Heart right ventricle (tissue), 16 donors: ENCODE measurements at places on chromosomes 1 and 21.
A peak's percentile ranks its signal among the peaks of the same experiment; 100 is the strongest.

DNA sequence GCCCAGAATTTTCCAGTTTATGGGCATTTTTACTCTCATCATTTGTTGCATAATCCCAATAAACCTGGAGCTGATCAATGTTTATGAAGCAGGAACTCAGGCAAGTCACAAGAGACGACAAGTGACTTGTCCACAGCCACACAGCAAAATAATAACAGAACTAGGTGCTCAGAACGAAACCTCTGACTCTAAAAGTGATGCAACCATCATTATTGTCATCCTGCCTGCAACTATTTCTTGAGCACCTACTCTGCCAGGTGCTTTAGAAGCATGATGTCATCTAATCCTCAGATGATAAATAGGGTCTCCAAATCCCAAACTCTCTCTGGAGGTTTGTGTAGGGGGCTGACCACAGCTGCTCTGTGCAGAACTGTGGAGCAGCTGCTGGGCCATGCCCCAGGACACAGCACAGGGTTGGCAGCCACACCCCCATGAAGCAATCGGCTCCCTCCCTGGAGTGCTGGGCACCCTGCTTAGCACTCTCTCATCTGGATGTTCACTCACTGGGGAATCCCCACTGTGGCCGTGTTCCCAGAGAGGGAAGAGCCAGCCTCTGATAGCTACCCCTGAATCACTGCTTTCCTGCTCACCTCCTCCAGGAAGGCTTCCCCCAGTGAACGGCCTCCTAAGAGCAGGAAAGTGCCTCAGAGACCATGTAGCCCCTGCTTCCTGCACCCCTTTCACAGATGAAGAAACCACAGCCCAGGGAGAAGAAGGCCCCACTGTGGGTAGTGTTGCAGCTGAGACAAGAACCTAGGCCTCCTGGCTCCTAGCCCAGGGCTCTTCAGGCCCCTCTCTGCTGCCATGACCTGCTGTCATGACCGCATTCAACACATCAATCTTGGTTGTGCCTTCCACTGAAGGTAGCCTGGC is 2.1 kb downstream of the TTC22 start:
- DNase-seq, result no peak

DNA sequence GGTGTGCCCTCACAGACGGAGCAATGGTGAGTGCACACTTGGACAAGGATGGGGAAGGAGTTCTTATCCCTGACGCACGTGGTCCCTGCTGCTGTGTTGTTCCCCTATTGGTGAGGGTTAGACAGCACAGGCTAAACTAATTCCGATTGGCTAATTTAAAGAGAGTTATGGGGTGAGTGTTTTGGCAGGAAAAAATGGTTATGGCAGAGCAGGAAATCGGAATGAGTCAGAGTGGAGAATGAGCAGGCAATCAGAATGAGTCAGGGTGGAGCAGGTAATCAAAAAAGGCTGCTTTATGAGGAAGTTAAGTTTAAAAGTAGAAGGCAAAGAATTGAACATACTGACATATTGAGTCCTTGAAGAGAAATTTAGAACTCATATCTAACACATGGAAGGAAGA is 100.5 kb downstream of the NGF start:
- DNase-seq, result no peak

DNA sequence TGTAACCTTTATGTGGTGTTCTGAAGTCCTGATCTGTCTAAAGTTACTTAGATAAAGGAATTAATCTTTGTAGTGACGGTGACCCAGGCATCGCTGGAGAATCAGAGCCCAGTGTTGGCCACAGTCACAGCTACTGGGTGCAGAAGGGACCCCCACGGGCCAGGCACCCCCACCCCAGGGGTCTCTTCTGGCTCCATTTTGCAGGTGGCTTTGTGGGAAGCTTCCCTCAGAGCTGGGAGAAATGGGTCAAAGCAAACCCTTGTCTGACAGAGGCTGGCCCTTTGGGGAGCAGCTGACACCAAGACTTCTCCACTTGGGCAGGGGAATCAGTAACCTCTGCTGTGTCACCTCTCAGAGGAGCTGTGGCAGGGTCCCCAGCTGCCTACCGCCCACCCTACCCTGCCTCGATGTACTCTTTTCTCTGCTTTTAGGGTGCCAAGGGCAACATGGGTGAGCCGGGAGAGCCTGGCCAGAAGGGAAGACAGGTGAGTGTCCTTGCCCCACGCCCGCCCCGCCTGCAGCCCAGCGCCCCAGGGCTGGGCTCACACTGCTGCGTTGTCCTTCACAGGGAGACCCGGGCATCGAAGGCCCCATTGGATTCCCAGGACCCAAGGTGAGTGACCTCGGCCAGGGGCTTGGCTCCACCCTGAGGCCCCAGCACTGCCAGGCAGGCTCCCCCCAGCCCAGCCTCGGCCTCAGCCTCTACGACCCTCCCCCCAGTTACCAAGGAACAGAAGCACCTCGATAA is 17.7 kb downstream of the COL6A2 start:
- peak; percentile 8 for DNase-seq

GRCh38 chr1:239184561-239185244 is 201.7 kb upstream of the CHRM3 start:
- no peak for DNase-seq

DNA sequence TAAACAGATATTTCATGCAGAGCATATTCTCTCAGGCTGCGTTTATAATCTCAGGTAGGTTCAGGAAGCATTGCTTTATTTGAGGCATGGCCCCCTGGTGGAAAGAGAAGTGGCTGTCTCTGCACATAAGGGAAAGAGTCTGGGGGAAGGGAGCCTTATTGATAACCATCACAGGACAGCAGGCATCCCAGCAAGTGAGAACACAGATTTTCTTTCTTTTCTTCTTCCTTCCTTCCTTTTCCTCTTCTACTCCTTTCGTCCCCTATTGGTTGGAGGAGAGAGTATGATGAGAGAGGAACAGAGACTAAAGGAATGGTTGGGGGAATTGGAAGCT is 21.9 kb downstream of the TSNAX start:
- DNase-seq, result no peak

GRCh38 chr1:24912376-24913273 is 17.5 kb downstream of the RUNX3 start:
- no peak for DNase-seq

DNA sequence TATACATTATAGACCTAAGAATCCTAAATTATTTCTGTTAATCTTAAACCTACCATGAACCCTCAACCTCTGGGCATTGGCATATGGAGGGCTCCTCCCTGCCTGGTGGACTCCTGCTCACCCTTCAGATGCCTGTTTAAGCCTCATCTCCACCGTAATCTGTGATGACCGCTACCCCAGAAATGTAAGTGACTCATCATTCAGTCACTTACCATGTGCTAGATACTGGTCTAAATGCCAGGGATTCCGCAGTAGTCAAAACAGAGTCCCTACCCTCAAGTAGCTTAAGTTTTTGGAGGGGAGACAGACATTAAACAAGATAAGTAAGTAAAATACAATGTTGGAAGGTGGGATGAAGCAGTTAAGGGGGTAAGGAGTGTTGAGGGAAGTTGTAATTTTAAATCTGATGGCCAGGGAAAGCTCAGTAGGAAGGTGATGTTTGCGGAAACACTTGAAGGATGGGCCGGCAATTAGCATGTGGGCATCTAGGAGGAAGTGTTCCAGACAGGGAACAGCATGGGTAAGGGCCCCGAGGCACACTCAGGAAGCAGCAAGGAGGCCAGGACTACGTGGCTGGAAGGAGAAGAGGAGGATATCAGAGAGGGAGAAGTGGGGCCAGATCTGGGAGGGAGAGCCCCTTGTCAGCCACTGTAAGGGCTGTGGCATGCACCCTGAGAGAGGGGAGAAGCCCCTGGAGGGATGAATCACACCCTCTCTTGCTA is 141.7 kb upstream of the HOOK1 start:
- DNase-seq, result no peak

DNA sequence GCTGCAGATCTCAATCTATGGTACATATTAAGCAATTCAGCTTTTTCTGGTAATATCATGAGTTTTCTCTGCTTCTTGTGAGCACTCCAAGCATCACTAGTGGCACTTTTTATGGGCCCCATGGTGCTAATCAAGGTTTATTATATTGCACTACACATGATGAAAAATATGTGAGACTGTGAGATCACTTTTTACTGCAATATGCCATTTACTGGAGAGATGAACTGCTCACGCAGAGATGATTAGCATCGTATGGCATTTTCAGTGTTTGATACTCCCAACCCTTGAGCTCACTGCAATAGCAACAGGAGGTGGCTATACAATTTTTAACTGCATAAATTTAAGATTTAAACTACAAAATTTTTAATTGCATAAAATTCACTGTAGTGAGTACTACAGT is 8.7 kb upstream of the KCNK1 start:
- no peak for DNase-seq

- no peak for DNase-seq
These were observed 38.2 kb upstream of the NID1 start for GRCh38 chr1:236103059-236103458.

DNA sequence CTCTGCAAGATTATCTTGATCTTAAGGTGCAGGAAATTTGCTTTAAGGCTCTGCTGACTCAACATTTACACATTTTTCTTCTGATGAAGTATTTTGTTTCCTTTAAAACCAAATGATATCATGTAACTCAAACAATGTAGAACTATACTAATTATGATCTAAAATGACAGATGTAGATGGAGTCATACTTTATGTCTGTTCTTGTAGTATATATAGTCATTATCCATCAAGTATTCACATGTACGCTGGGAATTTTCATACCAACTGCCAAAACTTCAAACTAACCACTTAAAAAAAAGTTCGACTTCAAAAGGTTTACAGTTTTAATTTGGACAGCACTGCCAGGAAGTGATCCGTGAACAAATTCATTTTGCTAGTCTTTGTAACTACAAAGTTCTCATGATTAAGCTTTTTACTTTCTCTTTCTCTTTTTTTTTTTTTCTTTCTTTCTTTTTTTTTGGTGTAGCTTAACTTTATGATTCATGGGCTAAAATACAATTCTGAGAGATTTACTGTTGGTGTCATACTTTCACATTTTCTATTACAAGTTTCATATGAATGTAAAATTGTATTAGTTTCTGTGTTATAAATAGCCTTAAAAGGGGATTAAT is 509.0 kb upstream of the CXADR start:
- no peak for DNase-seq

DNA sequence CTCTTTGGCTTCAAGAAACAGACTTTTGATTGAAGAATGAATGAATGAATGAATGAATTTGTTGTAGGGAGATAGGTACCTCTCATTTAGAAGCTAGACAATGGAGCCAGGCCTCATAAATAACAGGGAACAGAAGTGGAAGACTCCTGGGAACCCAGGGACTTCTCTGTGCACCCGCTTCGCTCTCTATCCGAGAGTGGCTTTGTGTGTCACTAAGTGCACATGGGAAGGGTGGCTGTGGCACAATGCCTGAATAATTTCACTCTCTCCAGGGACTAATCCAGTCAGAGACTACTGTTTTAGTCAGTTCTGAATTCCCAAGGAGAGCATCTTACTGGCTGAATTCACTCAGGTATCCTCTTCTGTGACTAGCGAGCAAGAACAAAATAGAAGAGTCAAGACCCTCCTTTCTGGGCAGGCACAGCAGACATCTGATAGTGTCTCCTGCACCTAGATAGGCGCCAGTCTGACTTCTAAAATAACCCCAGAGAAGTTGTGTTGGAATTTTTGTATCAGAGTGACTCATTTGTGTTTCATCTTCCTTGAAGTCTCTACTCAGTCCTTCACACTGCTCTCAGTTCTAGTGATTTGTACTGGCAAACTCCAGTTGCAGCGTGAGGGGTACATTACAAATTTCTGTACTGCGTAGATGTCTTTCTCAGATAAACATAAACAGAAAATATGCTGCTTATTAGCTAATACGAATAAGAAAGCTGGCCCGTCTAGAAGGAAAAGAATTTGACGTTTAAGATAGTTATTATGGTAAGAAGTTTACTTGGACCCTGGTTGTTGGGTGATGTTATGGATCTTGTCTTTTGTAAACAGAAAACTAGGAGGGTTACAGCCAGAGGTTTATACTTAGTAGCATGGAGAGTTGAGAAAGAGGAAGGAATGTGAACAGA is 34.0 kb downstream of the BACH1 start:
- DNase-seq, result no peak

- DNase-seq, result no peak
These were observed 17.9 kb downstream of the SFT2D2 start for GRCh38 chr1:168243636-168244212.

DNA sequence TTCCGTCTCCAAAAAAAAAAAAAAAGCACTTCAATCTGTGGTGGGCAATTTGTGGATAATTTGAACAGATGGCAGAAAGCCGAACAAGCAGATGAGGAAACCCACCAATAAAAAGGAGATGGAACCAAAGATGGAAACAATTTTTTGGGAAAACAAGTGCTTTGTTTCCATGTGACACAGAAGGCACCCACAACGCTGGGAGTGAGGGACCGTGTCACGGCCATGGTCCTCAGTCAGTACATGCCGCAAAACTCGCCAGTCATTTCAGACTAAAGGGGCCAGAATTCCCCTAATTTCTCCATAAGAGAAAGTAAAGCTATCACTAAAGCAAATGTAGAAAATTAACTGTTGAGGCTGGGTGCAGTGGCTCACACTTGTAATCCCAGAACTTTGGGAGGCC is 5.0 kb downstream of the CCNL2 start:
- no peak for DNase-seq

DNA sequence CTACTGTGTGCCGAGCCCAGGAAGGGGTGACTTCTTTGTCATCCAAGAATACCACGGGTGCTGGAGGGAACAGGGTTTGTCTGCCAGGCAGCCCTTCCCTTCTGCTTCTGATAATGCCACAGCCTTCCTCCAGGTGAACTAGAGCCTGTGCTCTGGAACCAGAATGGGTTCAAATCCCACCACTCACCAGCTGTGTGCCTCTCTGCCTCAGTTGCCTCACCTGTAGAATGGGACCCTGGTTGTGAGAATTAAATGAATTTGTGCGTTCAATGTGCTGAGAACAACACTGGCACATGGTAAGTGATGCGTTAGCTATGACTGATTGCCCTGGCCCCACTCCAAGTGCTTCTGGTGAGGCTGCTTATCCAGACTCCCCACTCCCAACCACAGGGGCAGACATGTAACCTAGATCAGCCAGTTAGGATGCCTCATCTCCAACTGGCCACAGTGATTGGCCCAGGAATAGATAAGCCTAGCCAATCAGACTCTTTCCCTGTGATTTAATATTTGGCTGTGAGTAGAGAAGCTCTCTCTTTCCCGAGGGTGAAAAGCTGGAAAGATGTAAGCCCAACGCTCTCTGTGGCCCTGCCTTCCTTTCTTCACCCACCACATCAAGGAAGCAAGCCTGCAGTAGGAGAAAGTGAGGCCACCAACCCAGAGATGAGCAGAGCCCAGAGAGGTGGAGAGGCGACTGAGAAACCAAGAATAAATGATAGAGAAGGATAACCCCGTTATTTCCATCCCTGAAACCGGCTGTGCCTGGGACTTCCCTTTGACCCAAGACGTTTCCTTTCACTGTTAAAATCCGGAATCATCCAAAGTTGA is 20.8 kb upstream of the LAPTM5 start:
- DNase-seq, result no peak

DNA sequence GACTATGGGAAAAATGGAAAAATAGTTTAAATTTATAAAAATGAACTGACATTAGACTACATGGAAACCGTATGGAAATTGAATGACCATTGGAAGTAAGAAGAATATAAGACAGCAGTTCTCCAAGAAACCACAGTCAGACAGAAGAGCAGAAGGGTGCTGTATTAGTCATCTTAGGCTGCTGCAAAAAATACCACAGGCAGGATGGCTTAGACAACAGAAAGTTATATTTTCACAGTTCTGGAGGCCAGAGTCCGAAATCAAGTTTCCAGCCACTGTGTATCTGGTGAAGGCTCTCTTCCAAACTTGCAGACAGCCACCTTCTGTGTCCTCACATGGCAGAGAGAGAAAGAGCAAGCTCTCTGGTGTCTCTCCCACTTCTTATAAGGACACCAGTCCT is 175.2 kb downstream of the DSCAM start:
- no peak for DNase-seq
